NCI-H82 (cell line): ENCODE measurements at places on chromosomes 2 and 18.

- DNase-seq, result peak; percentile 39
Measured at GRCh38 chr2:152115952-152116351, 17.1 kb upstream of the CACNB4 start.

GRCh38 chr2:32363597-32363996, 6.8 kb downstream of the BIRC6 start:
- DNase-seq, result no peak

- no peak for DNase-seq
Measured at GRCh38 chr2:238919307-238919706, 71.4 kb downstream of the TWIST2 start.

DNA sequence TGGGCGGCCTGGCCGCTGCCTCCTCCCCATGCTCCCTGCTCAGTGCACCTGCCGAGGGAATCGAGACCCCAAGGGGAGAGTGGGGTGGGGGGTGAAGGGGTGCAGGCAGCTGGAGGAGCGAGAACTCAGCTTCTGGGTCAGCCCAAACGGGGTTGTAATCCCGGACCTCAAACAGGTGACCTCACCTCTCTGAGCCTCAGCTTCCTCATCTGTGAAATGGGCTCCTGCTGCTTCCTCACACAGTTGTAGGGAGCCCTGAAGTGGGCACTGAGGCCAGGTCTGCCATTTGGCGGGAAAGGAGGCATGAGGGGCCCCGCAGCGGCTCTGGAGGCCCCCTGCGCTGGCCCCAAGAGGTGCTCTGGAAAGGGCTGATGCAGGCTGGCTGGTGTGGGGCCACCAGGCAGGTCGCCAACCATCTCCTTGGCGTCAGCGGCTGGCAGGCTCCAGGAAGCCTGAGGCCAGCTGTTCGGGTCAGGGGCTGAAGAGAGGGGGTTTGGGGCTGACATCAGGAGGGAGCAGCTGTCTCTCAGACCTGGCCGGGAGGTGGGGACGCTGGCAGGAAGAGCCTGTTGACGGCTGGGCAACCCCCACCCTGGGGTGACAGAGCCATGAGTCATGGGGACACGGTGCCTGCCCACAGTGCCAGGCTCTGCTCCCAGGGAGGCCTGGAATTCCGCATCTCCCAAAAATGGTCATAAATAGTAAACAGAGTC, 4.9 kb downstream of the KLHL30 start:
- peak; percentile 47 for DNase-seq

DNA sequence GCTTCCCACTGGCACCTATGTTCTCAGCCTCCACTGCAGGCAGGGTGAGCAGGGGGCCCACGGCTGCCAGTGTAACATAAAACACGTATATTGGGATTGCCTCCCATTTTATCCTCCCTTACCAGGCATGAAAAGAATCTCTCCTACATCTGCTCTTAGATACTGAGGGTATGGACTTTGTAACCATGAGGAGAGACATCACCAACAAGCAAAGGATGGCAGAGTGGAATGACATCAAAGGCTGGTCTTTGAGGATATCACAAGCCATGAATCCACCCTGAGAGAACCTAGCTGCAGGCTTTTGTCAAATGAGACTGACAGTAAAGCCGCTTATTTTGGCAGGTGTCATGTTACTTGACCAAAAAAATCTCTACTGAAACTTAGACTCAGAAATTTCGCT, 7.4 kb downstream of the NPHP1 start:
- peak; percentile 38 for DNase-seq

DNA sequence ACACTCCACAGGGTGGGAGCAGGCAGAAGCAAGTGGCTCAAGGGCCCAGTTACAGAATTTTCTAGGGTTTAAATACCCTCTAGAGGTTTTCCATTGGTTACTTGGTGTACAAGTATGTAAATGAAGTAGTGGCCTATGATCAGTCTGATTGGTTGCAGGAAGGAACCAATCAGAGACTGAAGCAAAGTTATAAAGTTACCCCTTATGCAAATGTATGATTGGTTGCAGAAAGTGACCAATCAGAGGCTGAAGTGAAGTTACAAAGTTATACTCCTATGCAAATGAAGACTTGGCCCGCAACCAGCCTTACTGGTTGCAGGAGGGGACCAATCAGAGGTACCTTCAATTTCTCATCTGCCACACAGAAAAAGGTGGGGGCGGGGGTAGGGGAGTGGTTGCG, 154.6 kb downstream of the INO80D start:
- no peak for DNase-seq

DNA sequence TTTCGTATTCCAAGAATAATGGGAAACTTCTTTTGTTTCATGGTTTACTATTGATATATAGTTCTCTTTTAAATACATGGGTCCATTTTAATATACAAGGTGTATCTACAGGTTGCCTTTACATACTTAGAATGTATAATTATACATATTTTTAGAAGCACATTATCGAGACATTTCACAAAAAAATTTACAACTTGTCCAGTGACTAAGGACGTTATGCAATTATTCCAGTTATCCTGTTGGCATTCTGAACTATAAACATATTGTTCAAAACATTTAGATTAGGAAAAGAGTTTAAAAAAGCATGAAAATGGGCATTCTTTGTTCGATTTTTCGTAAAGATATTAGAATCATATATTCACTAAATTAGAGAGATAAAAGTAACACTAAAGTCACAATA, 344.6 kb upstream of the TMEFF2 start:
- DNase-seq, result no peak

DNA sequence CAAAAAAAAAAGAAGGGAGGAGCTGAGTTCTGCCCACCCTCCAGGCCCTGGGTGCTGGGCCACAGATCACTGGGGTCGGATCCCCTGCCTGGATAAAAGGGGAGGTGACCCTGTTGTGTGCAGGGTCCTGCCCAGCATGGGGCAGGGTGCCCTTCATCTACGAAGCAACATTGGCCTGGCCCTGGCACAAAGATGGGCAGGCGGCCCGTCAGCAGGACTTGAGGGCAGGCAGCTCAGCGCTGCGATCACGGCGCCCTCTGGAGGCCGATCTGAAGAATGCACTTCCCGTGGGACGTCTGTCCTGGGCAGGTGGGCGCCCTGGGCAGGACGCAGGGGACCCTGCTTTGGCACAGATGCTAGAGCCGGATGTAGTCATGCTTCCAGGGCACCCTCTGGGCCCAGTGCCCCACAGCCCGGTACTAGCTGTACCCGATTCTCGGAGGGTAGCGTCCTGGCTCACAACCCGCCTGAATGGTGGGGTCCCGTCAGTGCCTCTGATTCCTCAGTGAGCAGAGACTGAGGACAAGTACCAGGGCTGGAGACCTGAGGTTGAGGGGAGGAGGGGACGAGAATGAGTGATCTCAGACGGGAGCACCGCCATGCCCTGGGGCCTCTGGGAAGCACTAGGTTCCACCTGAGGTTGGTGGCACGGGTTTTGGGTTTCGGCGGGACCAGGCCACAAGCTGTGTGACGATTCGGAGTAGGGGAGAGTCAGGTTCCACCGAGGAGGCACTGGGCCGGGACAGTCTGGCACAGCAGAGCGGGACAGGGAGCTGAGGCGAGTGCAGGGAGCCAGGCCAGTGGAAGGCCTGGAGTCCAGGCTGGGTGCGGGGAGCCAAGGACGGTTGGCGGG, 18.0 kb downstream of the ARID5A start:
- DNase-seq, result peak; percentile 69

DNA sequence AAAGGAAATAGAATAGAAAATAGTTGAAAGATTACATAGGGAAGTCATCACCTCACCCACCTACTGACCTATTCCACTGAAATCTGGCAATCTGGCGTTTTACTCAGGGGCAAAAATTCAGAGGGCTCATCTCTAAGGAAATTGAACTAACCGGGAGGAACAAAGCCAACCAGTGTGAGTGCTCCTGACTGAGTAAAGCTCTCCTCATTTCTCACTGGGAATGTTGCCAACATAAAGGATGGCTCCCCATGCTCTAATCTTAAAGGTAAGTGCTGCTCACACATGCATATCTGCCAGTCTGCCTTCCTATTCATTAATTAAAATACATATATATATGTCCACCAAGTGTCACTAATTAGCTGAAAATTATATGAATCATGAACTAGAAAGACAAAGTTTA, 13.5 kb upstream of the DOK6 start:
- peak; percentile 28 for DNase-seq

GRCh38 chr18:26961839-26962238, 96.3 kb upstream of the AQP4 start:
- no peak for DNase-seq

DNA sequence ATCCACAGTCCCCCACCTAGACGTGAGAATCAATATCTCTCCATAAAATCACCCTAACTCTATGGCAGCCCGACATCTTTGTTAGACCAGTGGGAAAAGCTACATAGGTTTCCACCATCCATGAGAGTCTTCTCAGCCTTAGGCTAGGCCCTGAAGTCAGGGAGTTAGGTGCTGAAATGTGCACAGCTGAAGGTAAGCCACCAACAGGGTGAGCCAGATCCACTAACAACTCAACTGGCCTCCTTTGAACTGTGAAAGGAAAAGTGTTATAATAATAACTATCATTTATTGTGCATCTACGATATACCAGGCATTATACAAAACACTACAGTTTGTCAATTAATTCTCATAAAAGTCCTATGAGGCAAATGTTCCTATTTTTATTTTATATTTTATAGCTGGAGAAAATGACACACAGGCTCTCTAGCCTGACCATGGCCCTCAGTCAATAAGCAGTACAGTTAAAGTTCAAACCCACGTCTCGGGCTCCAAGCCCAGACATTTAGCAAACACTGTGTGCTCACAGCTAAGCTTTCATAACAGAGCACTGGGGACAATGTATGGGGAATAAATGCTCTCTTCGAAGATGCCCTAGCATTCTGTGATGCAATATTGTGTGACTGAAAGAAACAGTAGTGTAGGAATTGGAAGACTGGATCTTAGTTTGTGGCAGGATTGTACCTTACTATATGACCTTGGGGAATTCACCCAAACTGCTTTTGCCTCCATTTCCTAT, 11.2 kb upstream of the CYP27C1 start:
- no peak for DNase-seq

- DNase-seq, result no peak
Measured at GRCh38 chr18:21047126-21047525, 64.5 kb downstream of the ROCK1 start.

DNA sequence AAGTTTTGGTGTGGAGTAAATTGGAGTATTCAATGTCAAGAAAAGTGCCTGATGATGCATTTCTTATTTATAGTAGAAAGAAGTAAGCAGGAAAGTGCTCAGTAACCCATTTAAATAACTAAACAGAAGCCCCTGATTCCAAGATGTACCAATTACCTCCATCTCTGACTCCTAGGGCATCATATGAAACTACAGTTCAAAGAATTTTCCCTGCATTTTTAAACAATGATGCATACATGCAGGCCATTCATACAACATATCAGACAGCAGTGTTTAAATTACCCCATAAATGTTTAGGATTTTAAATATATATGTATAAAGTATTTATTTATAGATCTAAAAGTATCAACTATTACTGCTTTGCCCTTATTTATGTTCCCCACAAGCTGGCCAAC, 36.2 kb downstream of the FTCDNL1 start:
- DNase-seq, result no peak
